ENCODE measurements at places on chromosomes 12 and 14.
A peak's percentile ranks its signal among the peaks of the same experiment; 100 is the strongest.

- H3K4me3 ChIP-seq, result no peak overlapping the region
- H3K27me3 ChIP-seq, result no peaks in the 10 kb centered on the region
- peaks cover under 1% of the 10 kb centered on the region for H3K36me3 ChIP-seq
- no peak for DNase-seq
- H3K27ac ChIP-seq, result no peak overlapping the region
- peaks cover 10% of the 10 kb centered on the region for H3K4me1 ChIP-seq
These were observed 64.9 kb downstream of the NDUFA12 start for GRCh38 chr12:94938583-94938982.

DNA sequence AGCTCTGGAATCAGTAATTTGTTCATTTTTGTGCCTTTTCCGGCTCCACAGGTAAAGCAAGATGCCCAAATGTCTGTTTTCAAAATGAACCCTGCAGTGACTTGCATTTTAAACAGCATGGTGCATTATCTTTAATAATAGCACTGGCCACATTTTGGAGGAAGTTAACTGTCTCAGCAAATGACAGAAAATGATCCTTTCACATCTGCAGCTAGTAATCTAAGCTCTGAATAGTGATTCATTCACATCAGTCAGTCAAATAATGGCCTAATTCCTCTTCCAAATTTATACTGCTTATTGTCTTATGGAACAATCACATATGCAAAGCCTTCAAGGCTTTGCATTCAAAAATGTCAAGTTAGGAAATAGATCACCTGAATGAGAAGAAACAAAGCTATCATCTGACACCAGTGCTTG lies 75.6 kb downstream of the PPM1H start:
- H3K27me3 ChIP-seq, result peaks cover 8% of the 10 kb centered on the region
- peaks cover 13% of the 10 kb centered on the region for H3K4me1 ChIP-seq
- no peak overlapping the region for H3K4me3 ChIP-seq
- no peak overlapping the region for H3K27ac ChIP-seq
- H3K36me3 ChIP-seq, result no peaks in the 10 kb centered on the region
- DNase-seq, result no peak

GRCh38 chr14:97021001-97021400 lies 223.8 kb downstream of the VRK1 start:
- no peak overlapping the region for H3K4me3 ChIP-seq
- H3K27me3 ChIP-seq, result no peaks in the 10 kb centered on the region
- no peak overlapping the region for H3K27ac ChIP-seq

GRCh38 chr12:2324387-2324786 lies 271.6 kb downstream of the CACNA1C start:
- H3K4me1 ChIP-seq, result peaks cover 7% of the 10 kb centered on the region
- no peak overlapping the region for H3K4me3 ChIP-seq
- no peak for DNase-seq
- H3K36me3 ChIP-seq, result no peaks in the 10 kb centered on the region
- no peaks in the 10 kb centered on the region for H3K27me3 ChIP-seq

DNA sequence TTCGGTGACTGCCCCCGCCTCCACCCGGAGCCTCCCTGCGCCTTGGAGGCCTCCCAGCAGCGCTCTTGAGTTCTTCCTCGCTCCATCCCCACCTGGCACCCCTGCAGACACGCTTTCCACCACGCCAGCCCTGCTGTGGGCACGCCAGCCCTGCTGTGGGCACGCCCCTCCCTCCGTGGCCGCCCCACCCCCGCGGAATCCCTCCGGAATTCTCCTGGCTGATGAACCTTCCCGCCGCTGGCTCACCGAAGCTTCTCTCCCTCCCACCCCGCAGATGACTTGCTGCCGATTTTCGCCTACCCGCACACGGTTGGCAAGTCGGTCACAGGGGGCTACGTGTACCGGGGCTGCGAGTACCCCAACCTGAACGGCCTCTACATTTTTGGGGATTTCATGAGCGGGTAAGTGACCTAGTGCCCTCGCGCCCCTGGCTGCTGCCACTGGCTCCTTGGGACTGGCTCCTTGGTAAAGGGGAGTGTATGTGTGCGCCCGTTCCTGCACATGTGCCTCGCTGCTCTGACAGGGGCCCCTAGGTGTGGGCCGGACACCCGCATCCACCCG lies 15.2 kb downstream of the HHIPL1 start:
- H3K4me3 ChIP-seq, result no peak overlapping the region
- H3K4me1 ChIP-seq, result peaks cover 35% of the 10 kb centered on the region
- peaks cover 28% of the 10 kb centered on the region for H3K27me3 ChIP-seq
- no peak overlapping the region for H3K27ac ChIP-seq

DNA sequence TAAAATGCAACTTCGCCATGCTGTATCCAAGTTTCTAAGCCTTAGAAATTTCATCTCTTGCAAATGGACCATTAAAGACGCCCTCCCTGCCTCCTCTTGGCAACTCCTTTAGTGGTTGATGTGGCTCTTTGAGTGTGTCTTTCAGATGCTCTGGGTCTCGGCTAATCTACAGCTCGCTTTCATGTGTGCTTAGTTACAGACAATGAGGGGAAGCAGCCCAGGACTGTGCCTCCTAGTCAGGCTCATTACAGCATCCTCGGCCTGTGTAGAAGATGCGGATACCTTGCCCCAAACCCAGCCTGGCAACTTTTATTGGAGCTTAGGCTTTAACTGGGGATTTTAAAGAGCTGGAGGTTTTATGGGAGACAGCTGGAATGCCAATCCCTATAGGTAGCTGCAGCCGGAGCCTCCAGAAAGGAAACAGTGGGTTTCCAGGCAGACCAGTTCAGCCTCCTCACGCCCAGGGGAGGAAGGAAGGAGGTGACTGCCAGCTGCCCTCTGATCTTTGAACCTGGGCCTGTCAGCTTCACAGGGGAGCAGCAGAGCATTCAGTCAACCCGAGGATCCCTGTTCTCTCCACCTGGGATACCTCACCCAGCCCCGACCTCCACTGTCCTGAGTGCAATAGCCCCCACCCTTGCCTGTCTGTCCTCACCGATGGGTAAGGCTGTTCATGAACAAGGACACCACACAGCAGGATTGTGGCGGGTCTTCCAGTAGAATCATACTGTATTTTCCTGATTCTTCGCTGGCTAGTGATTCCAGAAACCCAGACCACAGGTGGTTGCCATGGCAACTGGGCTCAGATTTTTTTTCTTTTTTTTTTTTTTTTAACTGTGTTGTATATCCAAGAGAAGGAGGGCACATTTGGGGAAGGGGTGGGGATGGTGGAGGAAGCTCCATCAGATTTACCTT lies 638.5 kb downstream of the MED13L start:
- H3K36me3 ChIP-seq, result no peaks in the 10 kb centered on the region
- H3K4me3 ChIP-seq, result no peak overlapping the region
- peaks cover 5% of the 10 kb centered on the region for H3K4me1 ChIP-seq
- no peak for DNase-seq

- H3K36me3 ChIP-seq, result no peaks in the 10 kb centered on the region
- DNase-seq, result no peak
- no peak overlapping the region for H3K27ac ChIP-seq
- no peaks in the 10 kb centered on the region for H3K27me3 ChIP-seq
- H3K4me3 ChIP-seq, result no peak overlapping the region
- H3K4me1 ChIP-seq, result no peaks in the 10 kb centered on the region
These were observed 92.6 kb upstream of the ATP2B1 start for GRCh38 chr12:89801284-89801683.

DNA sequence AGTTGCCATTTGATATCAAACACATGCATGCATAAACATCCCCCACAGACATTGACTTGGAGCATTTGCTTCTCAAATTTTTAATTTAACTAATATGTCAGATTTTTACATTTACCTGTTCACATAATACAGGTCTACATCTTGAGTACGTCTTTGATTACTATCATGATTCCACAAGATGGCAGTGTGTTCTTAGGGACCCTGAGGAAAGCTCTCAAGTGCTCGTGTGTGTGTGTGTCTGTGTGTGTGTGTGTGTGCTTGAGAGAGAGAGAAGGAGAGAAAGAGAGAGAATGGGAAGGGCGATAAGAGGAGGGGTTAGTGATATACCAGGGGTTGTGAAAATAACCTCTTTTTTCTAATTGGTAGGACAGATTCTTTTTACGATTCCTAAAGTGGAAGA lies 167.1 kb upstream of the OR4E1 start:
- H3K4me1 ChIP-seq, result no peaks in the 10 kb centered on the region
- DNase-seq, result no peak
- peaks cover 81% of the 10 kb centered on the region for H3K27me3 ChIP-seq

- no peak for DNase-seq
- H3K4me3 ChIP-seq, result no peak overlapping the region
- no peaks in the 10 kb centered on the region for H3K36me3 ChIP-seq
- peak overlapping the region; percentile 76 for H3K27ac ChIP-seq
These were observed 170.1 kb upstream of the PWP1 start for GRCh38 chr12:107515446-107515958.

DNA sequence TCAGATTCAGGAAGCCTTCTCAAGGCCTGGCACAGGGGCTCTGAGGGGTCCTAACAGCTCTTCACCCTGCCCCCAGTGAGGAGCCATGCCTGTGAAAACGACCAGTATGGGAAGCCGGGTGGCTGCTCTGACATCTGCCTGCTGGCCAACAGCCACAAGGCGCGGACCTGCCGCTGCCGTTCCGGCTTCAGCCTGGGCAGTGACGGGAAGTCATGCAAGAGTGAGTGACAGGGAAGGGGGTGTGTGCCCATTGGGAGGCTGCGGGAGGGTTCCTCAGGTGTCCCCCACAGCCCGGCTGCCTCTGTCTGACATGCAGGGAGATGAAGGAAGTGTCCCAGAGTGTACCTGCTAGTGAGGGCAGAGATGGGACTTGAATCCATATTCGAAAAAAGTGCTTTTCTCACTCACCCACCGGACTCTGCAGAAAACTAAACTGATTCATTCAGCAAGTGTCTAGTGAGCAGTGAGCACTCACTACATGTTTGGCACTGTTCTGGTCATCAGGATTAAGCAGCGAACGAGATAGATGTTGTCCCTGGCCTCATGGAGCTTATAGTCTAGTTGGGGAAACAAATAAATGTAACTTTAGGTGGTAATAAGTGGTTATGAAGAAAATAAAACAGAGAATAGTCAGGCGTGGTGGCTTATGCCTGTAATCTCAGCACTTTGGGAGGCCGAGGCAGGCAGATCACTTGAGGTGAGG lies 9.4 kb upstream of the LRP1-AS start:
- H3K4me1 ChIP-seq, result no peaks in the 10 kb centered on the region
- DNase-seq, result no peak
- H3K27me3 ChIP-seq, result no peaks in the 10 kb centered on the region
- no peak overlapping the region for H3K4me3 ChIP-seq
- H3K36me3 ChIP-seq, result peaks cover 17% of the 10 kb centered on the region

- no peak overlapping the region for H3K27ac ChIP-seq
- no peaks in the 10 kb centered on the region for H3K36me3 ChIP-seq
- no peaks in the 10 kb centered on the region for H3K4me1 ChIP-seq
- no peak for DNase-seq
These were observed 12.0 kb downstream of the SNRNP35 start for GRCh38 chr12:123469978-123470377.

- peak overlapping the region; percentile 98 for H3K4me3 ChIP-seq
- H3K36me3 ChIP-seq, result no peaks in the 10 kb centered on the region
- H3K27ac ChIP-seq, result peak overlapping the region; percentile 98
- peak; percentile 70 for DNase-seq
- H3K4me1 ChIP-seq, result peaks cover 62% of the 10 kb centered on the region
These were observed 11.4 kb downstream of the GPR19 start for GRCh38 chr12:12684375-12685106.
